IMR-90 (cell line): ENCODE measurements at places on chromosomes 6 and 20. TPM values are rescaled to one million over a fixed set of nuclear protein-coding genes. Genes with fewer than 3 reads are reported as not detected.

GRCh38 chr20:39713076-39713840 is 751.1 kb downstream of the DHX35 start:
- DNase-seq = no peak

DNA sequence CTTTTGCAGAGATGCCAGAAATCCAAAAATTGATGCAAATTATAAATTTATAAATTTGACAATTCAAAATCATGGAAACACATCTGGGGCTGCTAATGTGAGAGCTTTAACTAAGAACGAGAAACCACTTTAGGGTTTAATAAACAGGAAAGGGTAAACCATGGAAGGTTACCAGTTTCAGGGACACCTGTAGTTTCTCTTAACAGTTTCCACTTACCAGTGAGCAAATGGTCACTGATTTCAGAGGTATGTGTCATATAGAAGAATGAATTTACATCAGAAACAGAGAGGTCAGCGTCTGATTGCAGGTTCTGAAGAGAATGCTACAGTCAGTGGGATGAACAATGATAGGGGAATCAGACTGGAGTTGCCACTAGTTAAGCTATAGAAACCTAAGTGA is 24.8 kb upstream of the PCSK2 start:
- no peak for DNase-seq

- peak; percentile 47 for DNase-seq
These were observed 45.7 kb downstream of the RNASET2 start for GRCh38 chr6:166910601-166911000.

DNA sequence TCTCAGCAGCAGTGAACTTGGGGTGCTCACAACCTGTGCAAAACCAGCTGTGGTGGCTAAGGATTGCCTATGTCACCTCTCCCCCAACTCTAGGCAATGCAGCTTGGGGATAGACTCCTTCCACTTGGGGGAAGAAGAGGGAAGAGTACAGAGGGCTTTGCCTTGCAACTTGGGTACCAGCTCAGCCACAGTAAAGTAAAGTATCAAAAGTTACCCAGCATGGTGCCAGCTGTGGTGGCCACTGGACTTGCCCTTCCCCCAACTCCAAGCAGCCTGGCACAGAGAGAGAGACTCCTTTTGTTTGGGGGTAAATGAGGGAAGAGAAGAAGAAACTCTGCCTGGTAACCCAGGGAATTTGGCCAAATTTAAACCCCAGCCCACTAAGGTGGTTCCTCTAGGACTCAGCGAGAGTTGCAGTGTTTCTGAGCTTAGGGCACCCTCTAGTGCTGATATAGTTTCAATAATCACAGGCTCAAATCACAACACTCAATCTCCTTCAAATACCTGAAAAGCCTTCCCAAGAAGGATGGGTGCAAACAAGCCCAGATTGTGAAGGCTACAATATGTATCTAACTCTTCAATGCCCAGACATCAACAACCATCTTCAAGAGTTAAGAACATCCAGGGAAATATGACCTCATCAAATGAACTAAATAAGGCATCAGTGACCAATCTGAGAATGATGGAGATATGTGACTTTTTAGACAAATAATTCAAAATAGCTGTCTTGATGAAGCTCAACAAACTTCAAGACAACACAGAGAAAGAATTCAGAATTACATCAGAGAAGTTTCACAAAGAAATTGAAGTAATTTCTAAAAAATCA is 7.6 kb upstream of the DEFB129 start:
- DNase-seq = peak; percentile 7

DNA sequence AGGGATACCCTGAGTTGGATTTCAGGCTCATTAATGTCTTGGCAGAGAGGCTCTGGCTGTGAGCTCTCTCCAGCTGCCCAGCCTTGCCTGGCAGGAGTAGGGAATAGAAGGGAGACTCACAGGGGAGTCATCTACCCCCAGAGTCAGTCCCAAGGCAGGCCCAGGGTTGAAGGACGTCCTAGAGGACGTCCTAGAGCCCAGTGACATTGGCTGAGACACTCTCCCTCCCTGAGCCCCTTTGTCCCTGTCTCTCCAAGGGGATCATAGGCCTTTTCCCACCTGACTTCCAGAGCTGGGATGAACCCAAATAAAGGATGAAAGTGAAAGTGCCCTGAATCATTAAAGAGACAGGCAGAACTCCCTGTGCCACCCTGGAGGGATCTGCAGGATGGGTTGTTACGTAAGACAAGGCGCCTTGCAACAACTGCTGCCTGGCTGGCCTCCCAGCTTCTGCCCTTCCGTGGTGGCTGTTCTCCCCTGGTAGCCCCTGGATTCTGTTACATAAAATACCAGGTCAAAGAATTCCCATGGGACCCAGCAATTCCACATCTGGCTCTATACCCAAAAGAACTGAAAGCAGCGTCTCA is 53.6 kb upstream of the SIRPA start:
- DNase-seq = peak; percentile 26

GRCh38 chr6:35139924-35140638 is 1.1 kb downstream of the TCP11 start:
- DNase-seq = peak; percentile 82

DNA sequence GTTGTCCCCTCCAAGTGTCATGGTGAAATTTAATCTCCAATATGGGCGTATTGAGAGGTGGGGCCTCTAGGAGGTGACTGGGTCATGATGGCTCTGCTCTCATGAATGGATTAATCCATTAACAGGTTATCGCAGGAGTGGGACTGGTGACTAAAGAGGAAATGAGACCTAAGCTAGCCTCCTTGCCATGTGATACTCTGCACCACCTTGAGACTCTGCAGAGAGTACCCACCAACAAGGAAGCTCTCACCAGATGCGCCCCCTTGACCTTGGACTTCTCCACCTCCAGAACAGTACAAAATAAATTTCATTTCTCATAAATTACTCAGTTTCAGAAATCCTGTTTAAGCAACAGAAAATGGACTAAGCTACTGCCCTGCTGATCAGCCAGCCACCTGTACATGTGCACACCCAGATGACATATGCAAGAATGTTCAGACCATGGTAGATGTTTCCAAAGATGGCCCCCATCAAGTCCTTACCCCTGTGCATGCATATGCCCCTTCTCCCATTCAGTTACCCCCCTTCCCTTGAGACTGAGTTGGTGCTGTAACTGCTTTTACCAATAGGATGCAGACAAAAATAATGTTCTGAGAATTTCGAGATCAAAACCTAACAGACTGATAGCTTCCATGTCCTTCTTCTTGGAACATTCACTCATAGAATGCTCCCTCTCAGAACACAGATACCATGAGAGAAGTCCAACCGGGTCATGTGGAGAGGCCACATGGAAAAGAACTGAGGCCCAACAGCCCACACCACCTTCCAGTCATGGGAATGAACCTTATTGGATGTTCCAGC is 28.4 kb downstream of the MAP3K5 start:
- DNase-seq = no peak

DNA sequence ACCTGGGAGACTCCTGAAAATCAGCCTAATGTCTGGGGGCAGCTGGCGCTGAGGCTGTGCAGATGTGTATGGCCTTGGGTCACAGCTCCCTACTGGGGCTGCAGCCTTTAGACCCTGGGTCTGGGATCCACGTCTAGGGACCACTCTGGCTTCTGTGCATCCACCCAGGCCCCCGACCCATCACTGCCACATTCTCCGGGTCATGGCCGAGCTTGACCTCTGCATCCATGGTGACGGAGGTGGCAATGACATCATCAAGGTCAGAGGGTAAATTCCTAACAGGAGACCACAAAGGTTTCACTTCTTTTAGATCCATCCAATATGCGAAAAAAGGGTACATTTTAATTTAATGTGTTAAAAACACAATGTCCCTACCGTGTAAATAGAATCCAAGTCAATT is 14.5 kb upstream of the PCMTD2 start:
- no peak for DNase-seq

DNA sequence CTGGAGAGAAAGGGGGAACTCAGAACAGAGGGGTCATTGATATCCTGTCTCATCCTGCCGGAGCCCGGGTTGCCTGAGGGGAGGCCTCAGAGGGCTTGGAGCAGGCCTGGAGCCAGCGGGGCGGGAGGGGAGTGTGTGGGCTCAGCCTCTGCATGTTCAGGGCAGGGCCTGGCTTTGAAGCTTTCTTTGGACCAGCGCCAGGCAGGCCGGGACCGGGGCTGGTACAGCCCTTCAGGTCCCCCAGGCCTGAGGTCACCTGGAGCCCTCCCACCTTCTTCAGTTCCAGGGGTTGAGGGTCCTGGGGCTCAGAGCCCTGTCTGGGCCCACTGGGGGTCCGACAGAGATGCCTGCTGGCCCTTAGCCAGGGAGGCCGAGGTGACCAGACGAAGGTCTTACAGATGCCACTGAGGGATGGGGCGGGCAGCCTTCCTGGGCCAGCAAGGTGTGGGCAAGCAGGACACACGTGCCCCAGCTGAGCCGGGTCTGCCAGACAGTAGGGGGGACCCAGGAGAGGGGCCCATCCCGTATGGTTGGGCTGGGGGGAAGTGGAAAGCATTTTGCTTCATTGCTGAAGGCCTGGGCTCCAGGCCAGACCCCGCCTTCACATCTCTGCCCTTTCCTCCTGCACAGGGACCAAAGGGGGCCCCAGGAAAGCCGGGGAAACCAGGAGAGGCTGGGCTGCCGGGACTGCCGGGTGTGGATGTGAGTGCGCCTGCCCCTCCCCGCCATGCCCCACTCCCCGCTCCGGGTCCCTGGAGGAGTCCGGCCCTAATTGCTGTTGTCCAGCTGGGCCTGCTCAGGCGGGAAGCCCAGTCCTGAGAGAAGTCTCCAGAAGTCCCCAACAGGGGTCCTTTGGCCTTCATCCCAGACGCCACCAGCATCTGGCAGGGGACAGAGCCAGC is 2.0 kb downstream of the COL9A3 start:
- peak; percentile 9 for DNase-seq

DNA sequence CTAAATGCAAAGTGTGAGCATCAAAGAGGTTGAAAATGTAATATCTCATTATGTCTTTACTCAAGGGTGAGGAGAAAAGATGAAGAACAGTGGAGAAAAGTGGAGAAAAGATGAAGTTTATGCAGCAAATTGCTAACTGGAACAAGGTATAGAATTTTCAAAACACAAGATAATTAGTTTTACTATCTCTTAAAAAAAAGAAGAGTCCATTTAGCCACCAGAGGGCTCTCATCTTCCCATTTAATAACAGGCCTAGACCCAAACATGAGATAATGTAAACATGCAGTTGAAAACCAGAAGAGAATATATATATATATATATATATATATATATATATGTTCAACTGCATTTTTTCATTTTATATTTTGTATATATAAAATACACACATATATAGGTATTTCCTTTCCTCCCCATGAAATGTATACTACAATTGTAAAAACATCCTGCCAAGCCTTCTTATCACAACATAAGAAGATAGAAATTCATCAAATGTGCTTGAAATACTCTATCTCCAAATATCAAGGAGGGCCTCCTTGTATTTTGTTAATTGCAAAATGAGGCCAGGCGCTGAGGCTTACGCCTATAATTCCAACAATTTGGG is 78.4 kb downstream of the ADTRP start:
- DNase-seq = peak; percentile 73

GRCh38 chr6:85494547-85495536 is 45.0 kb downstream of the NT5E start:
- peak; percentile 66 for DNase-seq

- DNase-seq = no peak
These were observed 53.9 kb upstream of the ECI2 start for GRCh38 chr6:4189249-4189648.

DNA sequence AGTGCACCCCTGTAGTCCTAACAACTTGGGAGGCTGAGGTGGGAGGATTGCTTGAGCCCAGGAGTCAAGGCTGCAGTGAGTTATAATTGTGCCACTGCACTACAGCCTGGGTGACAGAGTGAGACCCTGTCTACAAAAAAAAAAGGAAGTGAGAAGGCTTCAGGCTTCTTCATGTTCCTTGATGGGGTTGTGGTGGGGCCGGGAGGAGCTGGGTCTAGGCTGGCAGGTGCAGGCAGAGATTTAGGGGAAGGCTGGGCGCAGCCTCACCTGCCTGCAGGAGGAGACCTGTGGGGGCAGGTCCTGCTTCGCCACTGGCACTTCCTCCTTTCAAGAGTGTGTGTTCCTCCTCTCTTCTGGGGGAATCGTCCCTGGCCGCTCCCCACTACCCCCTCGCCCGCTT is 63.9 kb downstream of the CHMP4B start:
- no peak for DNase-seq

- DNase-seq = peak; percentile 89
These were observed 57.6 kb upstream of the IPCEF1 start for GRCh38 chr6:154414021-154414813.

DNA sequence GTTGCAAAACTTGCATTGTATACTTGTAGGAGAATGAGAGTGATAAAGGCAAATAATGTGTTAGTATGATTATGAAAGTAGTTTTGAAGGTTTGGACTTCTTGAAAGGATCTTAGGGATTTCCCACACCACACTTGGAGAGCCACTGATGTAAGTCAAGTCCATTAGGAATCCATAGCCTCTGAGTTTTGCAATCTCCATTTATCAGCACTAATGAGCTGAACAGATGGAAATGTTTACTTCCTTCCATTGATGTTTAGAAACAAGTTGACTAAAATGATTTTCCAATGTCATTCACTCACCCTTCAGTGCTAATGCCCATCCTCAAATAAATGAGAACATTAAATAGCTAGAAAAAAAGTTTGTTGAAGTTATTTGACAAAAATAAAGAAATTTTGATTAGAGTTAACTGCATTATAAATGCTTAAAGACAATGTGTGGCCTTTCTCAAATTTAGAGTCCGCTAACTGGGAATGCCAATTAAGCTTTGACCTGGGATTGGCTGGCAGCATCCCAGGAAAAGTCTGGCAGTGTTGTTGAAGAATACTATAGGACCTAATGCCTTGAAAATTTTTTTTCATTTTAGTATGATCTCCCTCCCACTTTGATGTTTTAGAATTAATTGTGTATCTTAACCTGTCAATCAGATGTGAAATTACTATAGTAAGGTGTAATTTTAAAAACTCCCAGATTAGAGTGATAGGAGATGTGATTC is 68.0 kb downstream of the SLC35F1 start:
- DNase-seq = no peak

DNA sequence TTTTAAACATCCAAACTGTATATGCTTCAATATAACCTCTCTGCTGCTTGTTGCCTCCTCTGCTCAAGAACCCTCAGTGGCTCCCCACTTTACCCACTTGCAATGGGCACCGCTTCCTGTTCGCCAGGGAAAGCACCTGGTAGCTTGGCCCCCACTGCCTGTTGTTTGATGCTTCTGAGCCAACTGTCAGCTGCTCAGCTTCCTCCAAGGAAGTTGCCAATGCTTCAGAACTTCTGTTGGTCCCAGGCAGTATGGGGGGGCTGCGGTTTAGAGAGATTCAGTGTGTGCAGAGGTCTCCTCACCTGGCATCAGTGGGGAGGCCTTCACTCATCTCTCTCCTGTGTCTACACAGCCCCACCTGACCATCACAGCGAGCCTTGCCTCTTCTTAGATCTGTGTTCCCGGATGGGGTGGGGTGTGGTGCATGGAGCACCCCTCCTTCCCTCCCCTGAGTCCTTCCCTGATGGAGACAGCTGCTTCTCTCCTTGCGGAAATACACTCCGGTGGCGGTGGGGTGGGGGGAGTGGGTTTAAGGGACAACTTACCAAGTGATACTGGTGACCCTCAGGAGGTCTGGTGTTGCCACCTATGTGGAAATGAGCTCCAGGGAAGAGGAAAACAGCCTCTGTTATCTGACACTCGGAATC is 308.1 kb downstream of the CDH26 start:
- no peak for DNase-seq

- no peak for DNase-seq
These were observed 136.3 kb downstream of the SULF2 start for GRCh38 chr20:47648943-47649342.

- no peak for DNase-seq
These were observed 4.2 kb upstream of the MAVS start for GRCh38 chr20:3842348-3842930.

The FAM229B gene
- total RNA-seq = 8.6 and 11.4 TPM in 2 replicates

The NHSL1 gene
- total RNA-seq = 6.9 and 7.2 TPM in 2 replicates

The RSPO3 gene
- total RNA-seq = not detected in 2 replicates

The SLC17A4 gene
- total RNA-seq = not detected in 2 replicates

The OPRM1 gene
- not detected in 2 replicates for total RNA-seq

The TNXB gene
- under 0.01 TPM in 1 of 2 replicates, not detected in the other for total RNA-seq

The TSBP1 gene
- total RNA-seq = not detected in 2 replicates

The TPD52L1 gene
- 10.2 and 10.8 TPM in 2 replicates for total RNA-seq
